ENCODE measurements at places on chromosomes 2 and 18.

DNA sequence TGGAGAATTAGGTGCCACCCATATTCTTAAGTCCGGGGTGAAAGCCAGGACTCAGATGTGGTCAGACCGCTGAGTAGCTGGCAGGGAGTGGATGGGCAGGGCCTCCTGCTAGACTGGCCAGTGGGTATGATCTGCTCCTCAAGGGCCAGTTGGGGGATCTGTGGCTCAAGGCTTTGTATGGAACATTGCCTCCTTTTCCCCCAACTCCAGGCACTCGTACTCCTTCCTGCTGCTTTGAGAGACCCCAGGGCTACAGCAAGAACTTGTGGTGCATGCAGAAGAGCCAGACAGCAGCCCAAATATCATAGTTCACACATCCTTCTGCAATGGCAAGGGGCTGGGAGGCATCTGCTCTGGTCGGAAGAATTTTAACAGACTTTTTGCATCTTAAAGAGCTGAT is 61.7 kb downstream of the PDCL3 start:
- DNase-seq: no peak

GRCh38 chr2:95389245-95390119 is 13.0 kb upstream of the FAHD2A start:
- DNase-seq: no peak

DNA sequence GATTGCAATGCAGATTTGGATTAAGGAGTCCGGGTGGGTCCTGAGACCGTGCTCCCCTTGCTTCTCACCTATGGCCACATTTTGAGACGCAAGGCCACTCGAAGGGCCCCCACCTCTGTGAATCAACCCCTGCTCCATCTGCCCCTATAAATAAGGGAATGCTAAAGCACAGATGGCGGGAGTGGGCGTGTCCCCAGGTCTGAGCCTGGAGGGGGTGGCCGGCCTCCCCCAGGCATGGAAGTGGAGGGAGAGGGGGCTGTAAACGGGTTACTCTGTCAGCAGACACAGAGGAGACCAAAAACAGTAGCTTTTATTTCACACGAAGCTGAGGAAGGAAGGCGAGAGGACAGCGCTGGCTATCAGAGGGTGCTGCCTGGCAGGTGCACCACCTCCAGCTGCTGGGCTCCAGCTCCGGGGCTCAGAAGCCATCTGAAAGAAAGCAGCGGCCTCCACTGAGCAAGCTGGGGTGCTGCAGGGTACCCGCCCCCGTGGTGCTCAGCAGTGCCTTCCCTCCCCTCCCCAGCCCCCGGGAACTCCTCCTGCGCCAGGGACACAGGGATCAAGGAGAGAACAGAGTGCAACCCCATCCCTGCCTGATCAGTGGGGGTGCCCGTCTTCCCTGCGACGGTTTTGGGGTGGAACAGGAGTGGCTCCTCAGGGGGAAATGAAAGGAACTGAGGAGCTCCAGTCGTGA is 56.7 kb upstream of the RAB6C start:
- DNase-seq: no peak

- no peak for DNase-seq
Measured at GRCh38 chr2:159015823-159016222, 47.4 kb downstream of the TANC1 start.

- no peak for DNase-seq
Measured at GRCh38 chr18:38520786-38521185, 955.2 kb upstream of the CELF4 start.

GRCh38 chr2:5530011-5530696 is 162.0 kb upstream of the SOX11 start:
- DNase-seq: no peak

DNA sequence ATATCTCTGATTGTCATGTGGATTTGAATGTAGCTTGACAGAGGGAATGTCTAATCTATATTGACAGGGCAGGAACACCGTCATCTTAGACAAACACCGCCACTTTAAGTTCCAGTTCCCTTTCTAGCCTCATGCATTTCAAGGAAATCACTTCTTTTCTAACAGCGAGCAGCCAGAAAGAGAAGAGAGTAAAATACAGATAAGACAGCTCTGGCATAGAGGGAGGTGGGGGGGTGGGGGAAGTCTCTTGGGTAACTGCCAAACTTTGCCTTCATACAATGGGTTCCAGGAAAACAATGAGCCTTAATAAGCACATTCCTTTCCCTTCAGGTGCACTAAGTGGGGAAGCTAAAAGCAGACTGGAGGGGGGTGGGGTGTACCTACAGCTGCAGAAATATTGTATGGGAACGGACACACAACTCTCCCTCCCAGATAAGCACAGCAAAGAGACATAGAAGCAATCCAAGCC is 37.2 kb downstream of the CASP10 start:
- no peak for DNase-seq

- no peak for DNase-seq
Measured at GRCh38 chr2:74896232-74896631, 62.2 kb upstream of the POLE4 start.

DNA sequence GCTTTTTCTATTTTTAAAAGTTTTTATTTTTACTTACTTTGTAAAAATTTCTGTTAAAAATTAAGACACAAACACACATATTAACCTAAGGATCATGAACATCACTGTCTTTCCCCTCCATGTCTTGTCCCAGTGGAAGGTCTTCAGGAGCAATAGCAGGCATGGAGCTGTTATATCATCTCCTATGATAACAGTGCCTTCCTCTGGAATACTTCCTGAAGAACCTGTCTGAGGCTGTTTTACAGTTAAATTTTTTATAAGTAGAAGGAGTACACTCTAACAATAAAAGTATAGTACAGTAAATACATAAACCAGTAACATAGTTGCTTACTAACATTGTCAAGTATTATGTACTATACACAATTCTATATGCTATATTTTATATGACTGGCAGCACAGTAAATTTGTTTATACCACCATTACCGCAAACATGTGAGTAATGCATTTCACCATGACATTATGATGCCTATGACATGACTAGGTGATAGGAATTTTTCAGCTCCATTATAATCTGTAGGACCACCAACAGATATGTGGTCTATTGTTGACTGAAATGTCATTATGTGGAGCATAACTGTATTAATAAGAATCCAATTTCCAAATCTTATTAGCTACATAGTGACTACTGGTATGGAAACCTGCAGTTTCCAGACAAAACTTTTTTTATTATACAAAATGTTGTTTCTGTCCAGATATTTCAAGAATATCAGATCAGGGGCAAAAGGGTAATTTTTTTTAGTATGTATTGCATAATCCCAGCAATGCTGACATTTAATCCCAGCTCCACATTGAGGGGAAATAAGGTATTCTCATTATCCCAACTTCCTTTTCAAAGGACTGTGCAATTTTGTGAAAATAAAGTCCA is 337.2 kb upstream of the SLC39A10 start:
- no peak for DNase-seq

GRCh38 chr2:218732761-218733158 is 22.1 kb downstream of the TTLL4 start:
- no peak for DNase-seq

DNA sequence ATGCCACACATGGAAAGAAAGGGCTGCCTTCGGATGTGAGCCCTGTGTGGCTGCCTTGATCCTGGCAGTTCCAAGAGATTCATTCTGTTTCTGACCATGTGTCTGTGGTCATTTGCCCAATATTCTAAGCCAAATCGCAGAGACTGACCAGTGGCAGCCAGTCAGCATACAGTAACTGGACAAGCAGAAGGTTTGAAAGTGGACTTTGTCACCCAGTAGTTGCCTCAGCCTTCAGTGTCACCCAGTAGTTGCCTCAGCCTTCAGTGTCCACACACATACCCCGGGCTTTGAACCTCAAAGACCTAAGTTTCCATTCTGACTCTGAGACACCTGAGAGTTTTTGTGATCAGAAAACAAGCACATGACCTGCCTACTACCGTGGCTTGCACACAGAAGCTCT is 5.0 kb downstream of the RFX8 start:
- no peak for DNase-seq

Measured in H1 (cell line).